ENCODE measurements at places on chromosomes 16 and 17. TPM values are rescaled to one million over a fixed set of nuclear protein-coding genes. Genes with fewer than 3 reads are reported as not detected.

DNA sequence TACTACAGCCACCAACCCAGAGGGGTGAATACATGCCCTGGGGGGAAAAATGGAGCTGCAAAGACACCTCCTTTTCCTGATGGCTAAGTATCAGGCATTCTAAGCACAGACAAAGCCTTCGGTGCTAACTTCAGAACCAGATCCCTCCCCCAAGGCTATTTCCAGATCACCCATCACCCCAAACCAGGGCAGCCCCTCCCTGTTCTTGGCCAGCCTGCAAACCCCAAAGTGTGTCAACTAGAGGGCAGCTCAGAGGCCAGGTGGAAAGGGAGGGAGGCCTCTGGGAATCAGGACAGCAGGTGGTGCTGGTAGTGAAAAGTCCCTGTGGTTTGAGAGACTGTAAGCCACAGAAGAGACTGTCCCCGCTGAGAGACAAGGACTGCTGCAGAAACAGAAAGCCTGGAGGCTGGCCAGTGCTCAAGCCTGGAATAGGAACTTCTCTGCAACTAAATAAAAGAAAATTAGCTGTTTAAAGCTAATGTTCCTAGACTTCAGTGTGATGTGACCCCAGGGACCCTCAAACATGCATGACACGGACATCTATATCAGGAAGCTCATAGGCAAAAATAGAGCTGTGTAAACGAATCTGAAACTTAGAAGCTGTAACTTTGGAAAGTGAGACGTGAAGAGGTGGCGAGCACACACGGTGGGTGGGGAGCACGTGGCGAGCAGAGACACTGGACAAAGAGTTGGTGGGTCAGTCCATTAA, 9.1 kb downstream of the TUBG1 start:
- no peak for DNase-seq

- no peak for DNase-seq
Observed at GRCh38 chr17:49835472-49835871, 12.4 kb downstream of the TAC4 start.

DNA sequence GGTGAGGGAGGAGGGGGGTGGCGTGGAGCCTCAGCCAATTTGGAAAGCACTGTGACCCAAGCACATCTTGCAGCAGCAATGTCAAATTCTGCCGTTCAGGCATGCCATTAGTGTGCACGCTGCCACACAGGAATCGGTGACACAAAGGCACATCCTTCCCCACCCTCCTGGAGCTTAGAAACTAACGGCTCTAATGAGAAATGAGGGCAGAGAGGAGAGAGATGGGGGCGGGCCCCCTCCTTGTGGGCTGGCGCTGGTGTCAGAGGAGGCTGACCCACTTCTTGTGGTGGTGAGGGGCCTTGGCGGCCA, 94.8 kb downstream of the RTN4RL1 start:
- no peak for DNase-seq

- no peak for DNase-seq
Observed at GRCh38 chr16:58345574-58346354, 46.5 kb upstream of the GINS3 start.

- no peak for DNase-seq
Observed at GRCh38 chr17:64723781-64724180, 61.7 kb upstream of the SMURF2 start.

GRCh38 chr16:10833271-10833670, 14.7 kb upstream of the TVP23A start:
- DNase-seq = no peak

The ETV4 gene
- 7.1 TPM for total RNA-seq

The SLC35G6 gene
- not detected for total RNA-seq

The TBC1D3 gene
- not detected for total RNA-seq

The PDE6G gene
- total RNA-seq = not detected

All from sciatic nerve (tissue), 2 donors.